ENCODE measurements at places on chromosomes 7 and 10.

DNA sequence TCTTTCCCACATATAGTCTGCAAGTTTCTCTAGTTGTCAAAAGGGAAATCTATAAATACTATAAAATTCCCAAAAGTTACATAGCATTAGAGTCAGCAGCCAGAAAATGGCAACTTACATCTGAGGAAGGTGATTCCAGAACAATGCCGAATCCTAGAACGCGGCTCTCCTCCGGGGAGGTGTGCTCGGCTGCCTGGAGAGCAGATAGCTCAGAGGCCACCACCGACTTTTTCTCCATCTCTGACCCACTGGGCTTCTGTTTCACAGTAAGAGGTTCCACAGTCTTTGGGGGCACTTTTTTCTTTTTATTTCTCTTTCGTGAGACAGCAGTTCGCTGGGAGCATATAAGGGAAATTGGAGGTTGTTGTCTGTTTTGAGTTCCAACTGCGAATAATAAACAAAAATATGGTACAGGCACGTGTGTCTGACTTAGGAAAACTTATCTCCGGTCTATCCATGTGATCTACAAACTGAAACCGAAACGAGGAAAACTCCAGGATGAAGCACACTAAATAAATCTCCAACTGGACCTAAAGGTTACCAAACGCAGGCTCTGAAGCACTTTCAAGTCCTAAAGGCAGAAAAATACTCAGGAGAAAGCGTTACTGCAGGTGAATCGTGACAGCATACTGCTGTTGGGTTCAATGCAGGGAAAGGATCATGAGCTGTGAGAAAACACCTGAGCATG lies 36.2 kb downstream of the BEND7 start:
- no peak for ATAC-seq

GRCh38 chr7:103307503-103308231 lies 10.4 kb downstream of the PMPCB start:
- ATAC-seq: no peak

- ATAC-seq: no peak
Measured at GRCh38 chr7:11592699-11593098, 239.3 kb downstream of the THSD7A start.

DNA sequence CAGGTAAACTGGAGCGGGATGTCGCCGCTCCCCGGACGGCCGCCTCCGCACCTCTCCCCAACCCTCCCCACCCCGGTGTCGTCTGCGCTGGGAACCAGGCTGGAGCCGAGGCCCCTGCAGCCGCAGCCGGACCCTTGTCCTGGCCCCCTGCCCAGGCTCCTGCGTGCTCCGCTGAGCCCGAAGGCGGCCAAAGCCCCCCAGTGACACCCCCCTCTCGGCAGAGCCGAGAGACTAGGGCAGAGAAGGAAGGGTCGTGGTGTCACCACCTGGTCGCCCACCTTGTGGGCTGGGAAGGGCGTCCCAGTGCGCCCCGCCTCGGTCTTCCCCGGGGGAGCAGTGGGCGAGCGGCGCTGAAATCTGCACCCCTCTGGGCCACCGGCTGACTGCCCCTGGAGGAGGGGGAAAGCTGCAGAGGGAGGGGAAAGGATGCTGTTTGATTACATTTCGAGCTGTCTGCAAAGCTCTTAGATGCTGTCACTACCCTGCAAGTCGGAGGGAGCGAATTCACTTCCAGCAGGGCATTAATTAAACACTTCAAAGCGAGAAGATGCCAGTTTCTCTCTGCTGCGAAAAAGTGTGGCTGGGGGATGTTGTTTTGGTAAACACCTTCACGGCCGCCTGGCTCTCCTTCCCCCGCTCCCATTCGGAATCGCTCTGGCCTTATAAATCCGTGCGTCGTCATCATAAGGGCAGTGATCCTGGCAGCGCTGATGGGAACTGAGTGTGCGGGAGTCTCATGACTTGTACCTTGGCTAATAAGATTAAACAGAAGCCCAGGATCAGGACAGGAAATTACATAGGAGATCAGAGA lies 622 bp downstream of the DYNC1I1 start:
- ATAC-seq: peak; percentile 26

Data from SK-N-SH treated with all-trans-retinoic acid at 6 μM for 48 hours (cell line).